Pericardium fibroblast (primary cell): ENCODE measurements at places on chromosomes 13 and 19. TPM values are rescaled to one million over a fixed set of nuclear protein-coding genes. Genes with fewer than 3 reads are reported as not detected.

NUMBL gene
- total RNA-seq, result 51.6 and 57.1 TPM in 2 replicates

THSD8 gene
- not detected in 2 replicates for total RNA-seq

USHBP1 gene
- total RNA-seq, result not detected in 2 replicates

GPR12 gene
- not detected in 2 replicates for total RNA-seq

ZNF564 gene
- total RNA-seq, result 3.4 and 5.3 TPM in 2 replicates
